ENCODE measurements at places on chromosomes 3 and 15. TPM values are rescaled to one million over a fixed set of nuclear protein-coding genes. Genes with fewer than 3 reads are reported as not detected.
A peak's percentile ranks its signal among the peaks of the same experiment; 100 is the strongest.

- H3K27ac ChIP-seq = peak within 1 kb of the TSS; percentile 96
- no peaks in the 10 kb centered on the region for H3K27me3 ChIP-seq
- DNase-seq = no peak
- peaks cover 96% of the 10 kb centered on the region for H3K4me1 ChIP-seq
- no peaks in the 10 kb centered on the region for H3K36me3 ChIP-seq
- peak within 1 kb of the TSS; percentile 71 for H3K4me3 ChIP-seq
Observed at GRCh38 chr3:194135806-194136518, at the start of gene HES1. TSS of gene HES1 (plus strand) at chr3:194136148. CDS start at chr3:194136381, 233 bp downstream.

DNA sequence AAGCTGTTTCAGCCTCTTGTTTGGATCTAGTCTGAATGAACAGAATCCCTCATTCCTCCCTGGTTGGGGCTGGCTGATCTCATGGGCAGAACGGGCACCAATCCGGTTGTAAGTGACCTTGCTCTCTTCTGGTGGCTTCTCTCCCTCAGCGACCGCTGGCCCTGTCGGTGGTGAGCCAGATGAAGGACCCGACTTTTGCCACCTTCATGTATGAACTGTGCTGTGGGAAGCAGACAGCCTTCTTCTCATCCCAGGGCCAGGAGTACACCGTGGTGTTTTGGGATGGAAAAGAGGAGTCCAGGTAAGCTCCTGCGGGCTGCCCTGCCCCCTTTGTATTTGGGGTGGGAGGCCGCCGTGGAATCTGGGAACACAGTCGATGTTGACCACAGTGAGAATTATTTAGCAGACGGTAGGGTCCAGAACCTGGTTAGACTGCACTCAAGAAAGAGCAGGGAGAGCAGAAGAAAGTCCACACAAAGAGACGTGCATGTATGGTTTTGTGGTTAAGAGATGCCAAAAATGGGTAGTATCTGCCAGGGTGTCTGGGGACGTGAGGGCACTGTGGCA lies 138.8 kb downstream of the LRRK1 start:
- H3K4me1 ChIP-seq = no peaks in the 10 kb centered on the region
- H3K27me3 ChIP-seq = no peaks in the 10 kb centered on the region
- H3K4me3 ChIP-seq = no peak overlapping the region
- no peak for DNase-seq
- peaks cover 4% of the 10 kb centered on the region for H3K36me3 ChIP-seq

DNA sequence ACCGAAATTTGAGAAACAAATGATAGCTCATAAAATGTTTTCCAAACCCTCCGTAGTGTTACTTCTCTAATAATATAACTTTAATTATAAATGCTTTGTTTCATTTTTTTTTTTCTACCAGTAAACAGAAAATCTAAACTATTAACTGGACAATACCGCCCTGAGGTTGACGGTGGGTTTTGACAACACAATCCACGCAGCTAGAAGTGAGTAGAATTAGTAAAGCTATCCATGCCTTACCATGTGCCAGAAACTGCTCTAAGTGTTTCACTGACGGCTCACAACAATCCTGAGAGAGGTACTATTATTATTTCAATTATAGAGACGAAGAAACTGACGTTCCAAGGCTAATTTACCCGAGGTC lies 410 bp downstream of the NDUFAF1 start:
- no peaks in the 10 kb centered on the region for H3K36me3 ChIP-seq
- H3K27ac ChIP-seq = peak overlapping the region; percentile 92
- no peaks in the 10 kb centered on the region for H3K27me3 ChIP-seq
- H3K4me1 ChIP-seq = peaks cover 4% of the 10 kb centered on the region
- peak overlapping the region; percentile 86 for H3K4me3 ChIP-seq
- no peak for DNase-seq

The RTP4 gene
- total RNA-seq = 0.35 TPM

DNA sequence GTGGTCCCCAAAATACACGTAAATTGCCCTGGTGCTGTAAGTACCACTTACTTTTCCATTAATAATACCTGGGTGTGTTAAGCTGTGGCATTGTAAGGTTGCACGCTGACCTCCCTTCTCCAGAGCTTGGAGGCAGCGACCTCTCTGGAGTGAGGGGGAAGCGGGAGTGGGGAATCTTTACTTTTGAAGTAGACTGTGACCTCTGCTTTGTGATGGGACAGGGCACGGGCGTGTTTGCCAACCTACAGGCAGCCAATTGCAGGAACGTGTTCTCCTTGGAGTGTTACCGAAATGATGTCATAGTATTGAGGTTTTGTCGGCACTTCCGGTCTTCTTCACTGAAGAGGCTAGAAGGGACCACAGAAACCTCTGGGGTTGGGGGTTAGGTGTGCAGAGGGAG lies 227.3 kb upstream of the C2CD4B start:
- H3K27ac ChIP-seq = no peak overlapping the region

DNA sequence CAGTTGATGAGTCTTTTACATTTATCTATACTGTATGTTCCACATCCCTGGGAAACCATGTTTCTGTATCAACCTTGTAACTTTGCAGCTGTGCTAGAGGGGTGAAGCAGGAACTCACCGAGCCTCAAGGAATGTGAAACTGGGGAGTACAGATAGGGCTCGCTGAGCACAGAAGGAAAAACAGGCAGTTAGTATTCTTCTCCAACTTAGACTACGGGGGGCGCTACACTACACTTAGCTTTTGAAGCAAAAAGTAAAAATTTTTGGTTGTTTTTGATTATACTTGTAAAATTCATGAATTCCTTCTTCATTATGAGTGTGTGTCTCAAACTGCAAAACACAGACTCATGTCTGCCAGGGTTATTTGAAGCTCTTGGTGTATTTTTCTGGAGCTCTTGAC lies 132.7 kb upstream of the RGMA start:
- H3K4me3 ChIP-seq = no peak overlapping the region
- no peak overlapping the region for H3K27ac ChIP-seq
- H3K36me3 ChIP-seq = no peaks in the 10 kb centered on the region
- H3K4me1 ChIP-seq = no peaks in the 10 kb centered on the region
- H3K27me3 ChIP-seq = no peaks in the 10 kb centered on the region

GRCh38 chr3:138972941-138973340 lies 25.9 kb downstream of the FOXL2NB start:
- no peak overlapping the region for H3K27ac ChIP-seq
- H3K36me3 ChIP-seq = no peaks in the 10 kb centered on the region
- no peaks in the 10 kb centered on the region for H3K4me1 ChIP-seq
- H3K27me3 ChIP-seq = no peaks in the 10 kb centered on the region
- no peak overlapping the region for H3K4me3 ChIP-seq

DNA sequence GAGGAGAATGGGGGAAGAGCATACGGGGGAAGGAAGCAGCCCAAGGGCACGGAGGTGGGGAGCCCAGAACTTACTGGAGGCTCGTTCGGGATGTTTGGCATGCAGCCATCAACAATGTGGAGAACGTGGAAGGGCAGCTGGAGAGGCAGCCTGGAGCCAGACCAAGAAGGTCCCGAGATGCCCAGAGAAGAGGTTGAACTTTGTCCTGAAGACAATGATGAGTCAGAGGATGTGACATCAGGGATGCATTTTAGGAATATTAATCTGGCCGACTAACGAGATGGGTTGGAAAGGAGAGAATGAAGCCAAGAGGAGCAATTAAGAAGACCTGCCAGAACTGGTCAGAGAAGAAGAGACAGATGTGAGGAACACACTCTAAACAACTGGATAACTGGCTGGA lies 98.2 kb downstream of the SRGAP3 start:
- no peaks in the 10 kb centered on the region for H3K27me3 ChIP-seq
- no peak overlapping the region for H3K4me3 ChIP-seq
- DNase-seq = no peak
- no peaks in the 10 kb centered on the region for H3K36me3 ChIP-seq
